ENCODE measurements at places on chromosomes 1 and 21.

DNA sequence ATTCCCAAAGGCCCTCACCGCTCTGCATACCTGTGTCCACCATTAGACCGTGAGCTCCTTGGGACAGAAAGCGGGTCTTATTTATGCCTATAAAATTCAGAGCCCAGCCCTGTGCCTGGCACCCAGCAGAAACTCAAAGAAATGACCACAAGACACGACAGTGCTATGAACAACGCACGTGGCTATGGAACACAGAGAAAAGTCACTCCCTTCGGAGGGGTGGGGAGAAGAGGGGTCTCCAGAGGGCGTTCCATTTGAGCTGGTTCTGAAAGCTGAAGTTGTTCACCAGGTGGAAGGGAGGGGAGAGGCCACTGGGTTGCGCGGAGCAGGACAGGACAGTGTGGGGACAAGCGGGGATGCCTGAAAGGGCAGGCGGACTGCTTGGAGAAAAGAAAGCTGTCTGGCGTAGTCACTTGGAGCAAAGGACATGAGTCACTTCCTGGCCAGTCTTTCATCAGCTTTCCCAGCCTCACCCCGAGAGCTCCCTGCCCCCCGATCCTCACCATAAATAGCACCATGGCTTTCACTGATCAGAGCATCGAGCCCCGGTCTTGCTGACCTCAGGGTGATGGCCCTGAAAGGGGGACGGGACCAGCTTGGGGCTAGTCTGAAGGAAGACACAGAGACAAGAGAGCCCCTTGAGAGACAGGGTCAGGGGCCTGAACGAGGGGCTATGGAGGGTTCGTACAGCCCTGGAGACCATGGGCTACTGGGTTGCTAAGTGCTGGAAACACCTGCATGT lies 28.5 kb downstream of the ECE1 start:
- peak; percentile 89 for DNase-seq

GRCh38 chr1:20723159-20723536 lies 5.3 kb upstream of the KIF17 start:
- no peak for DNase-seq

DNA sequence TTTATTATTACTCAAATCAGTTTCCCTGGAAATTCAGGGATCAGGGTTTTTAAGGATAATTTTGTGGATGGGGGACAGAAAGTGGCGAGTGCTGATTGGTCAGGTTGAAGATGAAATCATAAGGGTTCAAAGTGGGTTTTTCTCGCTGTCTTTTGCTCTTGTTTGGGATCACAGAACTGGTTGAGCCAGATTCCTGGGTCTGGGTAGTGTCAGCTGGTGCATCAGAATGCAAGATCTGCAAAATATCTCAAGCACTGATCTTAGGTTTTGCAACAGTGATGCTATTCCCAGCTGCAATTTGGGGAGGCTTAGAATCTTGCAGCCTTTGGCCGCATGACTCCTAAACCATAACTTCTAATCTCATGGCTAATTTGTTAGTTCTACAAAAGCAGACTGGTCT lies 9.3 kb downstream of the CHI3L2 start:
- no peak for DNase-seq

DNA sequence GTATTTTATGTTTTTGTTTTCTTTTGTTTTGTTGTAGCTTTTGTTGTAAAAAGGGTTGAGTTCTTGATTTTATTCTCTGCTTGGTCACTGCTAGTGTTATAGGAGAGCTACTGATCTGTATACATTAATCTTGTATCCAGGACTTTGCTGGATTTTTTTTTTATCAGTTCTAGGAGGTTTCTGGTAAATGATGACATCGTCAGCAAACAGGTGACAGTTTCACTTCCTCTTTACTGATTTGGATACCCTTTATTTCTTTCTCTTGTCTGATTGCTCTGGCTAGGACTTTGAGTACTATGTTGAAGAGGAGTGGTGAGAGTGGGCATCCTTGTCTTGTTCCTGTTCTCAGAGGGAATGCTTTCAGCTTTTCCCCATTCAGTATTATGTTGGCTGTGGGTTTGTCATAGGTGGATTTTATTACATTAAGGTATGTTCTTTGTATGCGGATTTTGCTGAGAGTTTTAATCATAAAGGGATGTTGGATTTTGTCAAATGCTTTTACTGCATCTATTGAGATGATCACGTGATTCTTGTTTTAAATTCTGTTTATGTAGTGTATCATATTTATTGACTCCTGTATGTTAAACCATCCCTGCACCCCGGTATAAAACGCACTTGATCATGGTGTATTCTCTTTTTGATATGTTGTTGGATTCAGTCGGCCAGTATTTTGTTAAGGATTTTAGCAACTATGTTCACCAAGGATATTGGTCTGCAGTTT lies 905.7 kb downstream of the LTN1 start:
- DNase-seq: no peak

DNA sequence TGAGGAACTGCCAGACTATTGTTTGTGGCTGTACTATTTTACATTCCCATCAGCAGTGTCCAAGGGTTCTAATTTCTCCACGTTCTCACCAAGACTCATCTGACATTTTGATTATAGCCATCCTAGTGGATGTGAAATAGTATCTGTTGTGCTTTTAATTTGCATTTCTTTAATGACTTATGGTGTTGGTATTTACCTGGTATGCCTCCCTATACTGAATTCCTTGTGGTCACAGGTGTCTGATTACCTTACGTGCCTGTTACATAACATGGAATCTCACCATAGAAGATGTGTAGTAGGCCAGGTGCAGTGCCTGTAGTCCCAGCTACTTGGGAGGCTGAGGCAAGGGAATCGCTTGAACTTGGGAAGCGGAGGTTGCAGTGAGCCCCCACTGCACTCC lies 13.5 kb downstream of the ZYG11A start:
- DNase-seq: no peak

All from HFF-Myc (cell line).